Glutamatergic neuron (in vitro differentiated cells): ENCODE measurements at places on chromosomes 13 and 19. TPM values are rescaled to one million over a fixed set of nuclear protein-coding genes. Genes with fewer than 3 reads are reported as not detected.

DNA sequence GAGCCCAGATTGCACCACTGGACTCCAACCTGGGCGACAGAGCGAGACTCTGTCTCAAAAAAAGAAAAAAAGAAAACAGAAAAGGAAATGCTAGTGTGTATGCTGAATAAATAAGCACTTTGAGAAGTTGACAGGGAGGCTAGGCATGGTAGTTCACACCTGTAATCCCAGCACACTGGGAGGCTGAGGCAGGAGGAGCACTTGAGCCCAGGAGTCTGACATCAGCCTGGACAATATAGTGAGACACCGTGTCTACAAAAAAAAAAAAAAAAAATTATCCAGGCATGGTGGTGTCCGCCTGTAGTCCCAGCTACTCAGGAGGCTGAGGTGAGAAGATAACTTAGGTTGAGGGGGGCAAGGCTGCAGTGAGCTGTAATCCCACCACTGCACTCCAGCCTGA lies 19.1 kb upstream of the LDLR start:
- no peak overlapping the region for H3K4me3 ChIP-seq
- no peaks in the 10 kb centered on the region for H3K36me3 ChIP-seq
- H3K4me1 ChIP-seq = peaks cover 2% of the 10 kb centered on the region
- peaks cover 18% of the 10 kb centered on the region for H3K27me3 ChIP-seq

MISP gene
- 1.1 TPM for total RNA-seq

RFXAP gene
- total RNA-seq = 4.8 TPM

DNA sequence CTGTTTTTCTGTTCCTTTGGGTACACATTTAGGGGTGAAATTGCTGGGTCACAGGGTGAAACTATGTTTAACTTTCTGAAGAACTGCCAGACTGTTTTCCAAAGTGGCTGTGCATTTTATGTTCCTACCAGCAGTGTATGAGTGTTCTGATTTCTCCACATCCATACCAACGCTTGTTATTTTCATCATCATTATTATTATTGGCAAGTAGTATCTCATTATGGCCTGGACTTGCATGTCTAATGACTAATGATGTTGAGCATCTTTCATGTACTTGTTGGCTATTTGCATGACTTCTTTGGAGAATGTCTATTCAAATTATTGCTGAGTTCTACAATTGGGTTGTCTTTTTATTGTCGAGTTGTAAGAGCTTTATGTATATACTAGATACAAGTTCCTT lies 321.8 kb upstream of the HTR2A start:
- no peak overlapping the region for H3K4me3 ChIP-seq
- no peak for DNase-seq
- no peaks in the 10 kb centered on the region for H3K27me3 ChIP-seq
- H3K27ac ChIP-seq = no peak overlapping the region
- H3K36me3 ChIP-seq = no peaks in the 10 kb centered on the region

GRCh38 chr13:25659091-25659795 lies 287.5 kb downstream of the ATP8A2 start:
- H3K27ac ChIP-seq = no peak overlapping the region
- H3K36me3 ChIP-seq = no peaks in the 10 kb centered on the region
- H3K4me1 ChIP-seq = no peaks in the 10 kb centered on the region
- H3K4me3 ChIP-seq = no peak overlapping the region
- DNase-seq = no peak

DNA sequence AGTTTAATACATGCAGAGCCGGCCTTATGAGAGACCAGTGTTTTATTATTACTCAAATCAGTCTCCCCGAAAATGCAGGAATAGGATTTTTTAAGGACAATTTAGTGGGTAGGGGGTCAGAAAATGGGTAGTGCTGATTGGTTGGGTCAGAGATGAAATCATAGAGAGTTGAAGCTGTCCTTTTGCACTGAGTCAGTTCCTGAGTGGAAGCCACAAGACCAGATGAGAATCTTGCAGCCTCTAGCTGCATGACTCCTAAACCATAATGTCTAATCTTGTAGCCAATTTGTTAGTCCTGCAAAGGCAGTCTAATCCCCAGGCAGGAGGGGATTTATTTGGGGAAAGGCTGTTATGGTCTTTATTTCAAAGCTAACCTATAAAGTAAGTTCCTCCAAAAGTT lies 1163.9 kb downstream of the DIAPH3 start:
- no peak overlapping the region for H3K4me3 ChIP-seq
- peaks cover 3% of the 10 kb centered on the region for H3K27me3 ChIP-seq
- DNase-seq = no peak
- H3K4me1 ChIP-seq = peaks cover 4% of the 10 kb centered on the region

- peaks cover 11% of the 10 kb centered on the region for H3K27me3 ChIP-seq
- DNase-seq = no peak
- peaks cover 43% of the 10 kb centered on the region for H3K4me1 ChIP-seq
- peak overlapping the region; percentile 57 for H3K4me3 ChIP-seq
Measured at GRCh38 chr13:51806566-51806965, 2.6 kb upstream of the DHRS12 start.

GRCh38 chr19:55674459-55674840 lies 576 bp upstream of the EPN1 start:
- H3K27me3 ChIP-seq = peaks cover 18% of the 10 kb centered on the region
- no peaks in the 10 kb centered on the region for H3K36me3 ChIP-seq
- DNase-seq = no peak

GRCh38 chr13:46171217-46171616 lies 10.8 kb downstream of the LCP1 start:
- no peak for DNase-seq
- no peak overlapping the region for H3K4me3 ChIP-seq
- no peaks in the 10 kb centered on the region for H3K36me3 ChIP-seq
- peaks cover 4% of the 10 kb centered on the region for H3K4me1 ChIP-seq

GIPC1 gene
- total RNA-seq = 53.4 TPM

DNA sequence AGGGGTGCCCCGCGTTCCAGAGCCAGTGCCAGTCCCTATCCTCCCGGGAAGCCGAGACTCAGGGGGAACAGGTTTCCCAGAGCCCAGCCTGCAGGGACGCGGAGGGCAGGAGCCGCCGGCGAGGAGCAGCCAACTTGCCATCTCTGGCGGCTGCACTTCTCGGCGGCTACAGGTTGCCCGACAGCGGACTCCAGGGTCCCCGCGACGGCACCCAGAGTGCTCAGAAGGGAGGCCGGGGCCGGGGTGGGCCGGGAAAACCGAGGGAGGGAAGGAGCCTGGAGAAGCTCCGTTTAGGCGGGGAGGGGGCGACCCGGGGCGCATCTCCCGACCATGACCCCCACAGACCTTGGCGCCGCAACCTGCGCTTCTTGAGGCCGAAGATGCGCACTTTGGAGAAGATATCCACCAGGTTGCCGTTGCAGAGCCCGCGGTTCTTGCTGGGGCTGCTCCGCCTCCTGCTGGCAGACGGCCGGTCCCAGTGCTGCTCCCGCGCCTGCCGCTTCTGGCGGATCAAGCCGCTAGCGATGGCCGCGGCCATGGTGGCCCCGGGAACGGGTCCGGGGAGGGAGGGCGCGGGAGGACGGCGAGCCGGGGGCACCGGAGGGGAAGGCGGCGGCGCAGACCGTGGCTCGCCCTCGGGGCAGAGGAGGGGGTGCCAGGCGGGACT lies 463.8 kb downstream of the ITGBL1 start:
- no peak overlapping the region for H3K27ac ChIP-seq
- DNase-seq = peak; percentile 87
- H3K4me1 ChIP-seq = peaks cover 17% of the 10 kb centered on the region
- peak overlapping the region; percentile 77 for H3K4me3 ChIP-seq

ZNF428 gene
- 139 TPM for total RNA-seq

GRCh38 chr19:41303954-41304353 lies 6.0 kb upstream of the CCDC97 start:
- peaks cover 5% of the 10 kb centered on the region for H3K27me3 ChIP-seq
- no peak for DNase-seq
- H3K36me3 ChIP-seq = peaks cover 5% of the 10 kb centered on the region
- peaks cover 19% of the 10 kb centered on the region for H3K4me1 ChIP-seq

DNA sequence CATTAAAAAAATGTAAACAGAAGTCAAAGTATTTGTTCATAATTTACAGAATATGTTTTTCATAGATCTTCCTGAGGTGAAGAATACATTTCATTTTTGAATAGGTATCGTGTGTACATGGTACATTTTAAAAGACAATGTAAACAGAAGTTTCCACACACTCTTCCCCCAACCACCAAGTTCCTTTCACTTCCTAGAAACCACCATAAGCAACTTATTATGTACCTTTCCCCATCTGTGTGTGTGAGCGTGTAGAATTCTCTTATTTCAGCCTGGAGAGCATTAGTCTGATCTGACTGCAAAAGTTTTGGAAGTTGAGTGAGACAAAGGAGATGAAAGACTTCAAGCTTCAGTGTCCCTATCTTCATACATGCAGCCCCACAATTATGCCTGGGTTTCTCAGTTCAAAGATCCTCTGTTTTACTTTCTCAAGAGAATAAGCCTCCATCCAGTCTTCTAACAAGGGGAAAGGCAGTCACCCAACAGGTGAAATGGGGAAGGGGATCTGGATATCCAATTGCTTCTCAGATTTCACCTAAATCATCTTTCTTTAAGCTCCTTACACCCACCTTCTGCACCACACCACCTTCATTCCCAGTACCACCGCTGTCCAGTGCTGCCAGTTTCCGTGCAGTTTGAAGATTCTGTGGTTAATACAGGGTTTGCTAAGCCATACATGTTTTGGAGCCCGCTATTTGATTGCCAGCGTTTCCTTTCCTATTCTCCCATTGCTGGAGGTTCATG lies 2.1 kb downstream of the TEX30 start:
- H3K27ac ChIP-seq = no peak overlapping the region
- H3K4me3 ChIP-seq = no peak overlapping the region
- H3K4me1 ChIP-seq = peaks cover 4% of the 10 kb centered on the region
- DNase-seq = no peak
- H3K36me3 ChIP-seq = no peaks in the 10 kb centered on the region

- H3K27ac ChIP-seq = no peak overlapping the region
- no peak overlapping the region for H3K4me3 ChIP-seq
- peaks cover 1% of the 10 kb centered on the region for H3K27me3 ChIP-seq
- peaks cover 10% of the 10 kb centered on the region for H3K4me1 ChIP-seq
- no peaks in the 10 kb centered on the region for H3K36me3 ChIP-seq
Measured at GRCh38 chr13:112883241-112883945, 85.6 kb upstream of the MCF2L start.

GRCh38 chr19:13817018-13817614 lies 21.9 kb downstream of the ZSWIM4 start:
- no peak overlapping the region for H3K4me3 ChIP-seq
- H3K27me3 ChIP-seq = peaks cover 2% of the 10 kb centered on the region
- H3K36me3 ChIP-seq = peaks cover 5% of the 10 kb centered on the region

ZNF845 gene
- total RNA-seq = 8.5 TPM

DNA sequence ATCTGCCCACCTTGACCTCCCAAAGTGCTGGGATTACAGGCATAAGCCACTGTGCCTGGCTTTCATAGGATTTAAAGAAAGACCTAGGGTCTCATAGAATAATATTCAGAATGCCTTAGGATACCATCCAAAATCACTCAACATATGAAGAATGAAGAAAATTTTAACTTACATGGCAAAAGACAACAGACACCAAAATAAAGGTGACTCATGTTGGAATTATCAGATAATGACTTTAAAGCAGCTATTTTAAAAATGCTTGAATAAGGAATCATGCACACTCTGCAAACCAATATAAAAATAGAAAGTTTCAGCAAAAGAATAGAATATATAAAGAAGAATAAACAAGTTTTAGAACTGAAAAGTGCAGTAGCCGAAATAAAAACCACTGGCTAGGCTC lies 29.3 kb downstream of the ZNF566 start:
- no peaks in the 10 kb centered on the region for H3K27me3 ChIP-seq
- H3K27ac ChIP-seq = no peak overlapping the region
- no peak overlapping the region for H3K4me3 ChIP-seq
- H3K4me1 ChIP-seq = no peaks in the 10 kb centered on the region
- H3K36me3 ChIP-seq = peaks cover 21% of the 10 kb centered on the region
- no peak for DNase-seq

GRCh38 chr13:85608255-85608829 lies 190.9 kb downstream of the SLITRK6 start:
- H3K4me3 ChIP-seq = no peak overlapping the region
- DNase-seq = no peak
- no peak overlapping the region for H3K27ac ChIP-seq
- H3K4me1 ChIP-seq = no peaks in the 10 kb centered on the region

GRCh38 chr19:16371540-16371986 lies 46.9 kb downstream of the KLF2 start:
- H3K4me3 ChIP-seq = peak overlapping the region; percentile 36
- H3K27ac ChIP-seq = peak overlapping the region; percentile 34
- peaks cover 6% of the 10 kb centered on the region for H3K36me3 ChIP-seq
- peaks cover 12% of the 10 kb centered on the region for H3K27me3 ChIP-seq

DNA sequence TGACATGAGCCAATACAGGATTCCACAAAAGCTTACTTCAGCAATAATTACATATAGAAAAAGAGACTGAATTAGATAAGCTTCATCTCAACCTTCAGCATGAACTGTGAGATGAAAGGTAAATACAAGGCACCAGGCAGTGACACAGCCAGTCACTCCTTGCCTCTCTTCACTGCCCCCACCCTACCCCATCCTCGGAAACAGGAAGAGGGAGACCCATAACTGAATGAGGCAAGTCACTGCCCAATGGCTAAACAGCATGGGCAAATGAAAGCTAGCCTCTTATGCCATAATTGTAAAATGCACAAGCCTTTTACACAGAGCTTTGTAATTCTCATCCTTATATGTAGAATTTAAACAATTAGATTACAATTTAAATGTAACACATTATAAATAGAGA lies 1.7 kb downstream of the ZNF160 start:
- peaks cover 24% of the 10 kb centered on the region for H3K4me1 ChIP-seq
- no peak for DNase-seq
- H3K27ac ChIP-seq = peak overlapping the region; percentile 99
- peaks cover 16% of the 10 kb centered on the region for H3K36me3 ChIP-seq
- H3K27me3 ChIP-seq = peaks cover 17% of the 10 kb centered on the region

DNA sequence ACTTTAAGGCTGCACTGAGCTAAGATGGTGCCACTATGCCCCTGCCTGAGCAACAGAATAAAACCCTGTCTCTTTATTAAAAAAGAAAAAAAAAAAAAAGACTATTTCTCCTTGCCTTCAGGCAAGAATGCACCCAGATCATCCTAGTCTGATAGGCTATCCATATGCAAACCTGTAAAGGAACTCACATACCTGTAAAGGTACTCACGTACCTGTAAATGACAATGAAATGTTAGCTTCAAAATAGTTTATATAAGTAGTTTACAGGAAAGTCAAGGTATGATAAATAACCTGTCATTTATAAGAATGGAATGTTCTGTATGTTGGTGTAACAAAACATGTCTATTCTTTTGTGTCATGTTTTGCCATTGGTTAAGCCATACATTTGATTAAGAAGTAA lies 86.3 kb downstream of the PIBF1 start:
- no peak overlapping the region for H3K27ac ChIP-seq
- no peaks in the 10 kb centered on the region for H3K4me1 ChIP-seq
- H3K27me3 ChIP-seq = no peaks in the 10 kb centered on the region
- H3K36me3 ChIP-seq = no peaks in the 10 kb centered on the region

DNA sequence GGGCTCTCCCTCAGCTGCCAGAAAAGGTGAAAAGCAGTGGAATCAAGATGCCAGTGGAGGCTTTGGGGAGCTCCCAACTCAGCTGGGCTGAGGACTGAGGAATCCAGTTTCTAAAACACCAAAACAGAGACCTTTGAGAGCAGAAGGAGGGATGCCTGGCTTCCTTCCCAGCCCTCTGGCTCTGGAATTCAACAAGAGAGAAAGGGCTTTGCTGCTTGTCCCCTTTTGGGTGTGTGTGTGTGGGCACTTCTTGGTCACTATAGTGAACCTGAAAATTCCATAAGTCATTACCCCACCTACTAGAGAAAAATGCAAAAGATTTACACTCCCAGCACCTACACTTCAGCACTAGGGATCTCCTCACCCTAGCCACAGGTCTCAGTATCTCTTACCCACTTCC lies 30.3 kb upstream of the CYP2B6 start:
- H3K4me3 ChIP-seq = no peak overlapping the region
- no peaks in the 10 kb centered on the region for H3K4me1 ChIP-seq

- H3K4me3 ChIP-seq = peak overlapping the region; percentile 99
- H3K27me3 ChIP-seq = peaks cover 4% of the 10 kb centered on the region
- DNase-seq = no peak
- no peaks in the 10 kb centered on the region for H3K36me3 ChIP-seq
- H3K4me1 ChIP-seq = peaks cover 12% of the 10 kb centered on the region
Measured at GRCh38 chr19:39446365-39447084, 1.1 kb downstream of the SUPT5H start.

ONECUT3 gene
- 15.4 TPM for total RNA-seq
